ENCODE measurements at places on chromosomes 5 and 9.

DNA sequence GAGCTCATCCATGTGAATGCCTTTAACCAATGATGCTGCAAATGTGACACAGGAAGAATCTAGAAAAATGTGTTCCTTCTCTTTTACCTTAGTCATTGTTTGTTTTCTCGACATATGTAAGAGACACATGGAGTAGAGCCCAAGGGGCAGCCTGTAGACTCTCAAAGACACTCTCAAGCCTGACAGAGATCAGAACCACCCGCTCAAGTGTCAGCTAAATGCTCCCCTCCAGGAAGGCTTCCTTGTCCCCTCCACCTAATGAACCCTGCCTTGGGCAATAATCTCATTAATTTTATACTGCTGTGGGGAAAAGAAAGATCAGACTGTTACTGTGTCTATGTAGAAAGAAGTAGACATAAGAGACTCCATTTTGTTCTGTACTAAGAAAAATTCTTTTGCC, 157.4 kb downstream of the MUSK start:
- H3K4me1 ChIP-seq, result no peaks in the 10 kb centered on the region
- no peak overlapping the region for H3K27ac ChIP-seq
- H3K4me3 ChIP-seq, result no peak overlapping the region

DNA sequence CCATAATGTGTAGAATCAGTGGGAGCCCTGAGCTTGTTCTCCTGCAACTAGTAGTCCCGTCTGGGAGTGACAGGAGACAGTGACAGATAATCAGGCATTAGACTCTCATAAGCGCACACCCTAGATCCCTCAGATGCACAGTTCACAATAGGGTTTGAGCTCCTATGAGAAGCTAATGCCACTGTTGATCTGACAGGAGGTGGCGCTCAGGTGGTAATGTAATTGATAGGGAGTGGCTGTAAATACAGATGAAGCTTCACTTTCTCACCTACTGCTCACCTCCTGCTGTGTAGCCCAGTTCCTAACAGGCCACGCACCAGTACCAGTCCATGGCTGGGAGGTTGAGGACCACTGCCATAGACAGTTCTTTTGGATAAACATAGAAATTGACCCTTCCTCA, 188.7 kb downstream of the ROR2 start:
- no peak overlapping the region for H3K27ac ChIP-seq
- peaks cover 1% of the 10 kb centered on the region for H3K36me3 ChIP-seq
- no peak overlapping the region for H3K4me3 ChIP-seq
- no peaks in the 10 kb centered on the region for H3K4me1 ChIP-seq

GRCh38 chr5:6056280-6056679, 322.1 kb downstream of the MED10 start:
- H3K36me3 ChIP-seq, result no peaks in the 10 kb centered on the region
- H3K4me3 ChIP-seq, result no peak overlapping the region
- no peaks in the 10 kb centered on the region for H3K4me1 ChIP-seq
- no peaks in the 10 kb centered on the region for H3K27me3 ChIP-seq
- H3K27ac ChIP-seq, result no peak overlapping the region

DNA sequence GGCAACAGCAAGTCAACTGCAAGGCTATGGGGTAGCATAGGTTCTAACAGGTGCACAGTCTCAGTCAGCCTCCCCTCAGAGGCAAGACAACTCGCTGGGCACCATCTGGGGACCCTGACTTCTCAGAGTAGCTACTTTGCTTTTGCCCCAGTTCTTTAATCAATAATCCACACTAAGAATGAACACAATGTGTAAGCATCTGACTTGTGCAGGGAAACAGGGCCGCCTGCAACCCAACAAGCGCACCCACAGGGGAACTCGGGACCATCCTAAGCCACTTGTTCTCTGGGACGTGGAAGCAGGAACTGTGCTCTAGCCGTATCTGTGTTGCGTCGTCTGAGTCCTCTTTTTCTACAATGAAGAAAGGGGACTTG, 1.9 kb downstream of the MOB3B start:
- peak overlapping the region; percentile 48 for H3K4me3 ChIP-seq
- no peak for DNase-seq
- no peaks in the 10 kb centered on the region for H3K27me3 ChIP-seq

DNA sequence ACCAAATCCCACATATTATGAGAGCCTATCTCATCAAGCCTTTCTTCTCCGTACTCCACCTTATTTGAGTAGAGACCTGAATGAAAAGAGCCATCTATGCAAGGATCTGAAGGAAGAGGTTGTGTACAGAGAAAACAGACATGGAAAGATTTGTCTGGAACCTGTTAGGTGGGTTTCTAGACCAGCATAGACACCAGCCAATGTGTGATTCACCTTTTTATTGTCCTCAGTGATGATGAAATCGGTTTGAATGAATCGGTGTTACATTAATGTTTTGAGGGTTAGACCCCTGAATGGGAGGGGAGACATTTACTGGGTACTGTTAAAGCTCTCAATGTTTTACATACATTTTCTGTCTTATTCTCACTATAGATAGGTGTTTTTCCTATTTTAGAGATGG, 223.6 kb downstream of the NMUR2 start:
- no peaks in the 10 kb centered on the region for H3K27me3 ChIP-seq
- DNase-seq, result no peak
- H3K36me3 ChIP-seq, result no peaks in the 10 kb centered on the region
- no peak overlapping the region for H3K4me3 ChIP-seq
- H3K27ac ChIP-seq, result no peak overlapping the region

GRCh38 chr5:75711151-75711550, 6.1 kb downstream of the POC5 start:
- no peaks in the 10 kb centered on the region for H3K36me3 ChIP-seq
- no peaks in the 10 kb centered on the region for H3K4me1 ChIP-seq
- H3K4me3 ChIP-seq, result no peak overlapping the region

DNA sequence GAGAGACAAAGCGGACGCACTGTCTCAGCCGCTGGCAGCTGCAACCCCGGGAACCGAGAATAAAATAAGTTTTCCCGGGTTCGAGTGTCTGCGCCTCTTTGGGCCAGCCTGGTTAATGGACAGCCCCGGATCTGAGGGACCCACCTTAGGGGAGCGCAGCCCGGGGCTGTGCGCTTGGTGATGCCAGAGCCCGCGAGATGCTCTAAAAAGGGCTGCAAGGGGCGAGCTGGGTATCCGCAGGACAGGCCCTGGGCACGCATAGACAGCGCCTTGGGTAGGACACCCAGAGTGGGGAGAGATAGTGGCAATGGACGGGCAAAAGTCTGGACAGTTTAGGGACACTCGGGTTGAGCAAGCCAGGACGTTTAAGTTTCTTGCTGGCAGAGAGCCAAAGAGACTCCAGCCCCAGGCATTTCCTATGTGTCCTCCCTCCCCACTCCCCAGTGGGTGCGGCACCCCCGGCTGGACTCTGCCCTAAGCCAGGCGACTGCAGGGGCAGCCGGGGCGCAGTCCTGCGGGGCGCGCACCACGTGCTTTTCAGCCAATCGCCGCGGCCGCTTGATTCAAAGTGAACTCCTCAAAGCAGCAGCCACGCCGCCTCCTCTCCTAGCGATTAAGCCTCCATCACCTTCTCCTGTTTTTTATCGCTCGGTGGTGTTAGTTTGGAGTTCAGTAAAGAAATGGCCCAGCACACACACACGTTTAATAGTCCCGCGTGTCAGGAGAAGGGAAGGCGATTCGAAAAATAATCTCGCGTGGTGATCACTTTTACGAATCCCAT, 616 bp upstream of the ENC1 start:
- peak overlapping the region; percentile 93 for H3K27ac ChIP-seq
- peaks cover under 1% of the 10 kb centered on the region for H3K36me3 ChIP-seq
- H3K27me3 ChIP-seq, result no peaks in the 10 kb centered on the region

Measured in mesendoderm (in vitro differentiated cells).